NT2/D1 (cell line): ENCODE measurements at places on chromosomes 3 and 15.

- no peak for DNase-seq
Observed at GRCh38 chr3:70702132-70702531, 389.7 kb upstream of the MDFIC2 start.

GRCh38 chr15:38671675-38672254 lies 107.2 kb upstream of the RASGRP1 start:
- DNase-seq, result no peak

GRCh38 chr15:99021027-99021627 lies 13.5 kb upstream of the PGPEP1L start:
- no peak for DNase-seq

GRCh38 chr15:90393040-90393439 lies 5.0 kb downstream of the IQGAP1 start:
- no peak for DNase-seq

DNA sequence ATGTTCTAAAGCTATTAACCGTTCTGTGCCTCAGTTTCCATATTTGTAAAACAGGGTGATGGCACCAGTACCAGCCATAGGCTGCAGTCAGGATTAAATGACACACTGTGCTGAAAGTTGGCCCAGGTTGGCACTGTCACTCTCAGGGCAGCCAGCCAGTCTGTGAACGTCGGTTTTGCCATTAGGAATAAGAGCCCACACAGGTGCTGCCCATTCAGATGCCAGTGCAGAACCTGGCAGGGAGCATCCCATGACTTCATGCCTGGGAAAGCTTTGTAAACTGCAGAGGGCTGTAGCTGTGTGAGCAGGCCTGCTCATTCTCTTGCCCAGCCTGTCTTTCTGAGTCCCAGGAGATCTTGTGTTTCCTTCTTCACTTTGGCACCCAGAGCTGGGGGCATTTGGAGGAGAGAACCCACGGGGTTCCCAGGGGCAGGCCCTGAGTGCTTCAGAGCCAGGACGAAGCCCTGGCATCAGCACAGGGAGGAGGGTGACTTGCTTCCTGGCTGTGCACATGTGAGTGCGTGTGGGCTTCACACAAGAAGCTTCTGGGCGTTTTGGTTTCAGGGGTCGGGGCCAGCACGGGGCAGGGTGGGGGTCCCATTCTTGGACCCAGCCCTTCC lies 46.9 kb downstream of the ZNF710 start:
- no peak for DNase-seq

- no peak for DNase-seq
Observed at GRCh38 chr3:8959668-8960067, 3.6 kb downstream of the RAD18 start.

- DNase-seq, result peak; percentile 40
Observed at GRCh38 chr3:96863129-96863740, 48.8 kb downstream of the EPHA6 start.

DNA sequence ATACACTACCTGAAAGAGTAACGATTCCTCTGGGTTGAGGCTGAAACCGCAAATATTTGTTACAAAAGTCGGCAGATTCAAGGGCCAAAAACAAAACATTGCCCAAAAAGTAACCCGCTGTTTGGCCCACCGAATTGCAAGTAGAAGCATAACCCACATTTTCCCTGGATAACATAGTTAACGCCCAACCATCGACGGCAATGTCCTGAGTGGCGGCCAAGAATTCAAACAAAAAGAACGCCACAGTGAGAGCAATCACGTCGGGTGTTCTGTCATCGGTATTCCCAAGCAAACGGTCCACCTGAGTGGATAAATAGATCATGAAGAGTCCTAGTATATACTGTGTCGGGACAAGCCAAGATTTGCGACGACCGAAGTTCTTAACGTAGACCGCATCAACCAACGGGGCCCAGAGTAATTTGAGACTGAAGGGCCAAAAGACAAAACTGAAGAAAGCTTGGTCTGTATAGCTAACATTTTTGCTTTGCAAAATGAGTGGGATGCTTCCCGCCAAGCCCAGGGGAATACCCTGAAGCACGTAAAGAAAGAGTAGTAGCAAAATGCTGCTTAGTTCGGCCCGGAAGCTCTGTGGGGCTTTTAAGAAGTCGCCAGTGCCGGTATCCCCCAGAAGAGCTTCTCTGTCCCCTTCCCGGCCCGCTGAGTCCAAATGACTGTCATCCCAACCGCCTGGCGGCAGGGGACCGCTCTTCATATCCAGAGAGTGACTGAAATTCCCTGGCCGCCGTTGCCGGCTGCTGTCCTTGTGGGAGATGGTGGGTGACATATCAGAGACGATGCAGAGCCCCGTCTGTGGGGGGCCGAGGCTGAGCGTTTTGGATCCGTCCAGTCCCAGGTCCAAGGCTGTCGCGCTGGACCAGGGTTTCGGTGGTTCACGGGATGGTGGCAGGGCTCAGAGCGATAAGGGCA lies 750 bp downstream of the SLC33A1 start:
- DNase-seq, result no peak

DNA sequence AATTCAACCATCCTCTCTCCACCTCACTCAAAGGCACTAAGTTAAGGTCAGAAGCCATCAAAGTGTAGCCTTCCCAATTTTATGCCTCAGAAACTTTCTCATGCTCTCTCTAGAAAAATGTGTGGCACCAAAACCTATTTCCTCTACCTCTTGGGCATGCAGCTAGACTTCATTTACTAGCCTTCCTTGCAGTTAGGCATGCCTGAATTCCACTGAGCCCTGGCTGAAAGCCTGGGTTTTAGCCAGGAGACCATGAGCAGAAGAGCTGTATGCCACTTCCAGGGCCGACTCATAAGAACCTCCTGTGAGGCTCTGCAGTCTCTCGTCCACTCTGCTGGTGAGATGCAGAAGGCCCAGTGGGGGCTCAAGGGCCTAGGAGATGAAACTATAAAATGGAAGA lies 145.0 kb downstream of the MYLK start:
- DNase-seq, result no peak

- DNase-seq, result no peak
Observed at GRCh38 chr3:144114767-144115166, 143.1 kb downstream of the DIPK2A start.

DNA sequence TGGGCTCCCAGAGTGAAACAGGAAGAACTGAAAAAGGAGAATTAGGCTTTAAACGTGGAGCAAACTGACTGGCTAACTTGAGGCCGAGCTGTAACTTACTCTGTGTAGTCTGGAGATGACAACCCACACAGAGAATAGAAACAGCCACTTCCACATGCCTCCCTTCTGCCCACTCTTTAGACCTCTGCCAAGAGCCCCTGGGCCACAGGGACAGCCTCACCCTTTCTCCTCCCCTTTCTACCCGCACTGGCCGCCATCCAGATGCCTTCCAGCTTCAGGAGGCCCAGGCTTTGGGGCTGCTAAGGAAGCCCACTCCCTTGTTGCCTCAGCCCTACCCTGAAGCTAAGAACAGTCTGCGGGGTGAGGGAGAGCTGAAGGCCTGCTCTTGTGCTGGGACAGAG lies 6.8 kb downstream of the ARHGAP31 start:
- no peak for DNase-seq

DNA sequence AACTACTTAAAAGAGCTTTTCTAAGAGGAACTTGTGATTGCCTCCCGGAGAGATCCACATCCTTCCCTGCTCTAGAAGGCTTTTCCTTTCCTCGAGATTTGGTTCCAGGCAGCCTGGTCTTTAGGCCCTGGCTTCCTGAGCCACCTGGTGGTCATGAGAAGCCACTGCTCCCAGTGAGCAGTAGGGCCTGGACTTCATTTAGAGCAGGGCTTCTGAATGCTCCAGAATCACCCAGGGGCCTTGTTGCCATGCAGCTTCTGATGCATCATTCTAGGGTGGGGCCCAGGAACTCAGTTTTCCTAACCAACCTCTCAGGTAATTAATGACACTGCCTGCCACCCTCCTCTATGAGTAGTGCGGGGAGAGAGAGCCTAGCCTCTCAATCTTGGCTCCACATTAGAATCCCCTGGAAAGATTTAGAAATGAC lies 29.6 kb downstream of the PSMD6 start:
- peak; percentile 75 for DNase-seq

GRCh38 chr3:76096036-76096435 lies 310.7 kb upstream of the ZNF717 start:
- no peak for DNase-seq

DNA sequence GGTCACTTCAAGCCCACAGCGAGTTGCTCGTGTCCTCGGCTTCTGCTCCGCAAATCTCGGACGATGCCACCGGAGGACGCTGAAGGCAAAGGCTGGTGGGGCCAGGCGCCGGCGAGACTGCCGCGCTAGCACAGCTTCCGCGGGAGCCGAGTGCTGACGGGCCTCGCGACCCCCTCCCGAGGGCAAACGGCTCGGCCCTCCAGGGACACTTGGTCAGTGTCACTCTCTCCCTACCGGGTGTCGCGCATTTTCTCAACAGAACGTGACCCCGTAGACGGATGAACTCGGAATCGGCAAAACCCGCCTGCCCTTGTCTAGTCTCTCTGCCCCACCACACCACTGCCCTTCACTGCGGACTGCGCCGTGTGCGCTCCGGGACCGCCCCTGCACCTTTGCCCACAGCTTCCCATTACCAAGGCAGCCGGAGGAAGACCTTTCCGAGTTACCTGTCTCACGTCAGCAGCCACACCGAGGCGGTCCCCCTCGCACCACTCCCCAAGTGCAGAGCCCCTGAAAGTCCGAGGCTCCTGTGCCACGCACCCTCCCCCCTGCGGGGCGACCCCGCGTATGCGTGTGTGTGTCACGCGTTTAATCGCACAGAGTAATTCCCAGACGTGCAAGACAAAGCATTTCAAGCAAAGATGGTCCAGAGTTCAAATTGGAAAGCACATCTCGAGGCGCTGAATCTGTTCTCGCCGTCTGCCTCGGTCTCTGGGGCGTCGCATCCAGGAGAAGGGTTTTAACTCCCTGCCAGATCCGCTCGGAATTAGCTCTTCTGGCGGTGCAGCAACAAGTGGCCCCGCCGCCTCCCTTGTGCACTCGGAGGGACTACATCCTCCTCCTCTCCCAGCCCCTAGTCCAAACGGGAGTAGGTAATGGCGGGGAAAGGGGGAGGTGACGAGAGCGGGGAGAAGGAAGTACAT lies 245.0 kb upstream of the TOPAZ1 start:
- peak; percentile 18 for DNase-seq

DNA sequence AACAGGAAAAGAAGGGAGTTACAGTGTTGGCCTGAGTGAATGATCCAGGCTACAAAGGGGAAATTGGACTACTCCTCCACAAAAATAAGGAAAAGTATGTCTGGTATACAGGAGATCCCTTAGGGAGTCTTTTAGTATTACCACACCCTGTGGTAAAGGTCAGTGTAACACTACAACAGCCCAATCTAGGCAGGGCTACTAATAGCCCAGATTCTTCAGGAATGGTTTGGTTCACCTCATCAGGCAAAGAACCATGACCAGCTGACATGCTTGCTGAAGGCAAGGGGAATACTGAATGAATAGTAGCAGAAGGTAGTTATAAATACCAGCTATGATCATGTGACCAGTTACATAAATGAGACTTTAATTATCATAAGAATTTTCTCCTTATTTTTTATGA lies 372.6 kb upstream of the ATP11B start:
- DNase-seq, result no peak

- DNase-seq, result no peak
Observed at GRCh38 chr3:127339928-127340861, 52.3 kb upstream of the PRR20G start.

- no peak for DNase-seq
Observed at GRCh38 chr3:117393119-117393518, 683.5 kb downstream of the TUSC7 start.

GRCh38 chr3:144585953-144586352 lies 614.3 kb downstream of the DIPK2A start:
- no peak for DNase-seq

- DNase-seq, result no peak
Observed at GRCh38 chr15:58574631-58575030, 142.8 kb downstream of the LIPC start.

- DNase-seq, result no peak
Observed at GRCh38 chr3:47855461-47856383, 52.8 kb downstream of the DHX30 start.

DNA sequence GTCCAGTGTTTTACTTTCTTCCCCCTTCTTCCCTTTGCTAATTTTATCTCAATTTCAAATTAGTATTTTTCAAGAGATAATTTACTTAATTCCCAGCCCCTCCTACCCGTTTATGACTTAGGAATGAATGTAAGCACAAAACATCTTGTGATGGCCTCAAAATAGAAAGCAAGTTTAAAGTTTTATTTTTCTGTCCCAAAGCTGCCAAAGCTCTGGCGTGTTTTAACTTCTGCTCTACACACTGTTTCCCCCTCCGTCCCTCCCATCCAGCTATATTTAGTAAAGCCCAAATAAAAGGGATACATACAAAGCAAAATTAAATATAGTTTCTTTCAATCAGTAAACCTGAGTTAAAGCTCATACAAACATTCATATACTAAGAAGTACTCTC lies 59.9 kb downstream of the IGF2BP2 start:
- no peak for DNase-seq

- DNase-seq, result no peak
Observed at GRCh38 chr15:25730918-25731317, 132.2 kb downstream of the ATP10A start.

GRCh38 chr3:183745300-183746098 lies 47.9 kb downstream of the YEATS2 start:
- DNase-seq, result peak; percentile 44

- no peak for DNase-seq
Observed at GRCh38 chr3:150124142-150124541, 153.4 kb upstream of the PFN2 start.

DNA sequence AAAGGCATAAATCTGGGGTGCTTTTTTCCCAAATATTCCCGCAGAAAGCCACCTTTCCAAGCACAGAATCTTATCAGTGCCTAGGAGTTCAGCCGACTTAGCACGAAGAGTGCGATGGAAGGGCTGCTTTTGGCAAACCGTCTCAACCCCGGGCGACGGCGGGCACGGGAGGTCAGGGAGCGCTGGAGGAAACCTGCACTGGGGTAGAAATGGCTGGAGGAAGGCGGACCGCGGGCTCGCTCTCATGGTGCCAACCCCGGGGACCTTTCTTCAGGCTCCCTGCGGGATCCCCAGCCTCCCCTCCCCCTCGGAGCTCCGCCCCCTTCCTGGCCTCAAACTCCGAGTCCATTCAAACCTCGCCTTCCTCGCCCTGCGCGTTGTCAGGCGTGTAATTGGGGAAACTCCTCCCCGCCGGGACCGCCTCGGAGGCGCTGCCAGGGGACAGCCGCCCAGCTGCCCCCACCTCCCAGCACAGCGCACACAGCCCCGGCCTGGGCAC lies at the start of gene GABRG3:
Gene GABRG3, plus strand, starts transcription at position 470 of the 499 bp plus-strand sequence.
- no peak for DNase-seq

DNA sequence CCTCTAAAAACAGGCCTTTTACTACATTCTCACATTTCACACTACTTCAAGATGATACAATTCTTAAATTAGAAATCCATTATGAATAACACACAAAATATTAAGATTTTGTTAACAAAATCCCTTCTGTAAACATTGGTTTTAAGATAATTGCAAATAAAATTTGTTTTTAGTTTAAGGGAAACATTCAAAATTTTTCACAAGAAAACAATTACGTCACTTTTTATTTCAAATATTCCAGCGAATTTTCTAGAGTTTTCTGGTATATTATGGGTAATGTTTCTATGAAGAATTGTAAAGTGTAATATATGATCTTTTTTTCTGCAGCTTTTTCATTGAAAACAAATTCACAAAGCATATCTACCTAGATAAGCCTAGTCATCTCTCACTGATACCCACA lies 5.9 kb downstream of the ARPP21 start:
- no peak for DNase-seq
